ENCODE measurements at places on chromosomes 16 and 17.

- DNase-seq: no peak
Measured at GRCh38 chr17:7471729-7472128, 7.7 kb downstream of the ZBTB4 start.

- no peak for DNase-seq
Measured at GRCh38 chr17:46135126-46135812, 58.0 kb downstream of the KANSL1 start.

DNA sequence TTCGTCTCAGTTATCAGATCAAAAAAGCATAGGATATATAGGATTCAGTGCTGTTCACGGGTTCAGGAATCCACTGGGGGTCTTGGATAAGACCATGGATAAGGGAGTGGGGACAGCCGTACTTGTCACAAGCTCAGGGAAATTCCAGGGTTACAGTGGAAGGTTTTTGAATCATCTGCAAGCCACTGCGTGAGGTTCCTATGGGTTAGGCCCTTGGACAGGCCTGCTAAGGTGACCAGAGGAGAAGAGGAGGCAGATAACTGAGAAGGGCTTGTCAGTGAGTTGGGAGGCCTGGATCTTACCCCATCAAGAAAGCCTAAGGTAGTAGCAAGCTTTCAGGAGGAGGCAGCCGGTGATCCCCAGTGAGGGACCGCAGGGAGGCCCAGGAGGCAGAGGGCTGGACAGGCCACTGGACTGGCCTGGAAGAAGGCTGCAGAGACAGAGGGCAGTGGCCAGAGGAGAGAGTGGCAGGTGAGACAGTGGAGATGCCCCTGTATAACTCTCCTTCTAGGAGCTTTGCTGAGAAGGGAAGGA, 27.3 kb downstream of the NGFR start:
- DNase-seq: no peak

GRCh38 chr17:7296189-7296861, 1.9 kb upstream of the YBX2 start:
- peak; percentile 58 for DNase-seq

- no peak for DNase-seq
Measured at GRCh38 chr17:5861854-5862253, 208.3 kb upstream of the WSCD1 start.

DNA sequence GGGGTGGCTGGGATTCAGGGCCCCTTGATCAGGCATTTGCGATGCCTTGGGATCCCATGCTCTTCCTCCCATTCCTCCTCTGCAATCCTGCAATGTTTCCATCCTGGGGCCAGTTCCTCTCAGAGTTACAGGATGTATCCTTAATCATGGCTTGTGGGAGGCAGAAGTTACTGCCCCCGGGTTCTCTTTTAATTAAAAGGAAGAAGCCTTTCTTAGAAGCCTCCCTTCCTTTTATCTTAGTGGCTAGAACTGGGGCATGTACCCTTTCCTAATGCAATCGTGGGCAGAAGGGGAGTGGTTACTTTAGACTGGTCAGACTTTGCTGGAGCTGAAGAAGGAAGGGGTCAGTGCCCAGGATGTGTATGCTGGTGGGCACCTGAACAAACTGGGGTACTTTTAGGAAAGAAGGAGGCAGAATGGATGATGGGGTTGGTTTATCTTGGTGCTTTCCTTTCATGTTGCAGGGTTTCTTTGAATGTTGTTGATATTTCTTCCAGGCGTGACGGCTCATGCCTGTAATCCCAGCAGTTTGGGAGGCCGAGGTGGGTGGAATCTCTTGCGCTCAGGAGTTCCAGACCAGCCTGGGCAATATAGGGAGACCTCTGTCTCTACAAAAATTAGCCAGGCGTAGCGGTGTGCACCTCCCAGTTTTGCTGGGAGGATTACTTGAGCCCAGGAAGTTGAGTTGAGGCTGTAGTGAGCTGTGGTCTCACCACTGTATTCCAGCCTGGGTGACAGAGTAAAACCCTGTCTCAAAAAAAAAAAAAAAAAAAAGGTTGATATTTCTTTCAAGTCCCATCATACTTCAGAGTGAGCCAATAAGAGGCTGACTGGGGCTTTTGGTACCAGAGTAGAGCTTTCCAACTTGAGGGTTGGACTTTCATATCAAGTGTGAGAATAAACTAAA, 13.2 kb upstream of the SPN start:
- DNase-seq: no peak

- no peak for DNase-seq
Measured at GRCh38 chr16:3143598-3144320, 8.9 kb downstream of the ZNF213 start.

DNA sequence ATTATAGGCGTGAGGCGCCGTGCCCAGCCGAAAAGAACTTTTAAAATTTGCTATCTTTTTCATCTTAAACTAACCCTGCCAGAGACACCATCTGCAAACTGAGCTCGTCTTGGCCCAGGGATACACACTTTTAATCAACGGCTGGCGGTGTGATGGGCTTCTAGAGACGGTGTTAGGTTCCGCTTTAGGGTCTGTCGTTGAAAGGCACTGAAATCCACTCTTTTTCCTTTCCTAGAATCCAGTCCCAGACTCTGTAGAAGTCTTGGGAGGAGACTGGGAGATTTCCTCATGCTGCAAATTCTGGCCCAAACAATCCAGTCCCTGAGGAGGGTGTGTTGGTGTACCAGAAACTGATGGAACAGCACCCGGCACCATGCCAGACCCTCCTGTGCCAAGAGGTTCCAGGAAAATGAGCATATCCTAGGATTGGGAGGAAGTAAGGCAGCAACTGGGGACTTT, 52.0 kb upstream of the TEX2 start:
- DNase-seq: no peak

DNA sequence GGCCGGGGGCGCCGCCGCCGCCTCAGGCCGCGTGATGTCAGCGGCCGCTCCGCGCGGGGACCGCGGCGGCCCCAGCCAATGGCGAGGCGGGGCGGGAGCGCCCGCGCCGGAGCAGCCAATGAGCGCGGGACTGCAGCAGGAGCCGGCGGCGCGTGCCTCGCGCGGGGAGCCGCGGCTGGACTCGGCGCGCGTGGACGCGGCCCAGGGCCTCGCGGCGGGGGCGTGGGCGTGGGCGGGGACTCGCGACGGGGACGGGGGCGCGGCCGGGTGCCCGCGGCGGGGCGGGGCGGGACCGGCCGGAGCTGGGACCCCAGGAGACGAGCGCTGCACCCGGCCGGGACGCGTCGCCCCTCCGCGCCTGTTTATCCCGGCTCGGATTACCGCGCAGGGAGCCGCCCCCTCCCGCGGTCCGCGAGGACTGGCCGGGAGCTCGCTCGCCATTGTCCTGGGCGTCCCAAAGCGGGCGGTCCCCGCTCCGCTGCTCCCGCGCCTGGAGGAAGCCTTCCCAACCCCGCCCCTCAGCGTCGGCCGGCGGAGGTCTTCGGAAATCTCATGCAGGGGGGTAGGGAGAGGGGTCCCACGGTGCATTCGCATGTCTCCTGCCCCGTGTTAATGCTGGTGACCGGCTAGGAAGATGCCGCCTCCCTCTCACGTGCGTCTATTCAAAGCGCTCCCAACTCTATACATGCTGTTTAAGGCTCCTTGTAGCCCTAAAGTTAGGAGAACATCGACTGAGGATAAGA, at the start of gene RNF157:
Gene RNF157, minus strand, starts transcription at position 33 of the 743 bp plus-strand sequence. CDS start 253 bp downstream, outside the sequence.
- DNase-seq: no peak

DNA sequence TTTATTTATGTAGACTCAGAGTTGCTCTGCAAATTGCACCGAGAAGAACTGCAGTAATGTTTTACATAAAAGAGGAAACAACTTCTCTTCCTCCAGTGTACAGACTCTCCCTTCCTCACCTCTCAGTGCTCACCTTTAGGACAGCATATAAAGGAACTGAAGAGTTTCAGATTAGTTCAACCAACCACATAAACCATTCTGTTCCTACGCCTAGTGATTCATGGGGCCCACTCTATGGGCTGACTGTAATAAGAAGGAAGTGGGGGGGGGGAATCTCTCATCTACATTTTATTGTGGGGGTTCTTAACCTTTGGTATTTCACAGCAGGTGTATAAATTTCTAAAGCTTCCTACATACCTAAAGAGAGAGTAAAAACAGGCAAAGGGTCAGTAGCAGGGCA, 18.3 kb downstream of the ZSWIM7 start:
- DNase-seq: no peak
